Dermis blood vessel endothelial cell (primary cell): ENCODE measurements at places on chromosomes 5 and 9. TPM values are rescaled to one million over a fixed set of nuclear protein-coding genes. Genes with fewer than 3 reads are reported as not detected.

Gene PDLIM4
- 31.0 and 51.6 TPM in 2 replicates for total RNA-seq

Gene SHROOM1
- total RNA-seq: 7.1 and 9.9 TPM in 2 replicates

Gene NCS1
- 8.2 and 12.3 TPM in 2 replicates for total RNA-seq

Gene PCDHGB4
- total RNA-seq: 11.3 and 14.5 TPM in 2 replicates

Gene IFNB1
- not detected in 2 replicates for total RNA-seq

Gene LSM11
- 8.9 and 11.2 TPM in 2 replicates for total RNA-seq

Gene UNC13B
- 39.7 and 48.1 TPM in 2 replicates for total RNA-seq

Gene PCDHB8
- 0.14 and 0.34 TPM in 2 replicates for total RNA-seq

Gene ADAMTS6
- total RNA-seq: 47.0 and 52.4 TPM in 2 replicates

Gene POU5F2
- total RNA-seq: 0.65 and 1.2 TPM in 2 replicates

Gene CLTB
- 107 and 163 TPM in 2 replicates for total RNA-seq

Gene EIF4EBP3
- 0.37 and 0.51 TPM in 2 replicates for total RNA-seq

Gene CERCAM
- total RNA-seq: 25.4 and 32.9 TPM in 2 replicates

Gene FRMPD1
- total RNA-seq: not detected in 2 replicates

DNA sequence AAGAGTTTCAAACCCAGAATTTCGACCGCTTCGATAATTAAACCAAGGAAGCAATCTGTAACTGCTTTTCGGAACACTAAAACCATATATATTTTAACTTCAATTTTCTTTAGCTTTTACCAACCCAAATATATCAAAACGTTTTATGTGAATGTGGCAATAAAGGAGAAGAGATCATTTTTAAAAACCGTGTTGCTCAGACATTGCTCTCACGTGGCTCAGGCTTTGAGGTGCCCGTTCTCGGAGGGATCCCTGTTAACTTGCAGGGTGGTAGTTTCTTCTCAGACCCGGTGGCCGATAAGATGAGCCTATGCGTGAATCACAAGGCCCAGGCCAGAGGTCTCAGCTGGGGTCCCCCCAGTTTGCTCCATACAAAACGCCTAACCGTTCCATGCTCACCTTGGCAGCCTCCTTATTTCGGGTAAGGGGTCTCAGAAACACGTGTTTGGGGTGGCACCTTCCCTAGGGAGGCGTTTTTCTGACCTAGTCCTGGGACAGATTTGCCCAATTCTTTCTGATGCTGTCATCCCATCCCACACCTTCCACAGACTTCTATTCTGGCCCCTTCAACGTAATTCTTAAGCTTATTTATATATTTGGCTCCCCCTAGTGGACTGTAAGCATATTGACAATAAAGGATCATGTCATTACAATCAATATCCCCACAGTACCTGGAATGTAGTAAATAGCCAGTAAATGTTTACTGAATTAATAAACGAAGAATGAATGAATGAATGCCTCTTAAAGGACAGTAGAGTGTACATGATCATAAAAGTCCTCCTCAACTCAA is 48.1 kb downstream of the THBS4 start:
- peak; percentile 61 for DNase-seq

DNA sequence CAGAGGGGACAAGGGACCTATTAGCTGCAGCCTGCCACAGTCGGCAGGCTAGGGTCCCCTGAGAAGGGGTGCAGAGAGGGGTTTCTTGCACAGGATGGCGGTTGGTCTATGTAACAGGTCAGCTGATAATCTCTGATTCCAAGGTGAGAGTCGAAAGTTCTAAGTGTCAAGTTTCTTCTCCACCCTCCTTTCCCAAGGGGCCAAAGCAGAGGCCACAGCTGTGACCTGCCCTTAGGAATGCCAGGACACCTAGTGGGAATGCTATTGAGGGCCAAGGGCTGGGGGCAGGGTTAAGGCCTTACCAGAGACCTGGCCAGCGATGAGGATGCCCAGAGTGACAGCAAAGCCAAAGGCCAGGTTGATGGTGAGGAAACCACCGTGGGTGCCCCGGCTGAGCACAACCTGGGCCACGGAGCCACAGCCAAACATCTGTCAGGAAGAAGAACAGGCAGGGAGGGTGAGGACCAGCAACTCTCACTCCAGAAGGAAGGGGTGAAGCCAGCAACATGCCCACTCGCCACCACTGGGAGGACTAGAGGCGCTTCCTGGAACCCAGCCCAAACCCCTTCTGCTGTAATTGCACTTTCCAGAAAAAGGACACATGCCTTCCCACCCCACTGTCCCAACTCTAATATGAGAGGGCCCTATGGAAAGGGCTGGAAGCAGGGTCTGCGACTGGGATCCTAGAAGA is 3.8 kb downstream of the AQP3 start:
- DNase-seq: no peak

DNA sequence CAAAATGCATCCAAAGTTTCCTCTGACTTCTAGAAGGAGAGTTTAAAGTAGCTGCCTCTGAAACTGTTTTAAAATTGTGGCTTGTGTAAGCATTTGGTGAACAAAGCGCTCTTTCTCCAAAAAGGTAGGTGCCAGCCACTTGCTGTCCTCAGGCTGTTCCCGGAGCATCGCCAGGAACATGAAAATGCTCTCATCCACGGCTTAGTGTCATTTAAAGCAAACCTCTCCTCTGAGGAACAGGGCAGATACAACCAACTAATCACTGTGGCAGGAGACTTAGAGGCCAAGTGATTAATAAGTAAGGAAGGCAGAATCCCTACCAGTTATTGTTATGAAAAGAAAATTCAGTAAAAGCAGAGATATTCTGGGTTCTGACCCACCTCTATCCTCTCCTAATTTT is 165.6 kb downstream of the DCP2 start:
- DNase-seq: no peak

DNA sequence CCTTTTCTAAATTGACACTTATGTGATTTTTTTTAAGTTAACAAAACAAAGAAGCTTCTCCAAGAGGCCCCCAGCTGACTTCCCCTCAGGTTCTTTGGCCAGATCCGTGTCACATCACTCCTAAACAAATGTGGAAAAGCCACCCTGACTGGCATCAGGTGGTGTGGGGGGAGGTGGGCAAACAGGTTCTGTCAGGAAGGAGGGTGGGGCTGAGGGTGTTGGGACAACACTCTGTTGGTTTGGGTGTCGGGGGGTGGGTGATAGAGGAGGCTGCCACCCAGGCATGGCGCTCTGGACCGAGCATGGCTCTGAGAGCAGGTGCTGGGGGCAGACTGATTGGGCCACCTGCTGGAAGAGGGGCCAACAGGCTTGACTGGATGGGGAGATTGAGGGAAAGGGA is 210.9 kb downstream of the HSPA4 start:
- DNase-seq: no peak

DNA sequence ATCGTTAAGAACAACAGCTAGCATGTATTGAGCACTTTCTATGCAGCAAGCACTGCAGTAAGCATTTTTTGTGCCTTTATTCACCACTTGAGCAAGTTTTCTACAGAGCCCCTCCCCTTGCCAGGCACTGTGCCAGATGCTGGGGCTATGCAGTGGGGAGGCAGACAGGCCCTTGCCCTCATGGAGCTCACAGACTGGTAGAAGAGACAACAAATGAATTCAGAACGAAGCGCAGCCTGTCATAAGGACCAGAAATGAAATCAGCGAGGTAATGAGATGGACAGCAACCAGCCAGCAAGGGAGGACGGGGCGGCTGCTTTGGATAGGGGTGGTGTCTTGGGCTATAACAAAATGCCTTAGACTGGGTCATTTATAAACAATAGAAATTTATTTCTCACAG is 68.8 kb downstream of the C9orf50 start:
- no peak for DNase-seq

GRCh38 chr5:139488260-139488659 is 5.7 kb upstream of the STING1 start:
- DNase-seq: no peak

DNA sequence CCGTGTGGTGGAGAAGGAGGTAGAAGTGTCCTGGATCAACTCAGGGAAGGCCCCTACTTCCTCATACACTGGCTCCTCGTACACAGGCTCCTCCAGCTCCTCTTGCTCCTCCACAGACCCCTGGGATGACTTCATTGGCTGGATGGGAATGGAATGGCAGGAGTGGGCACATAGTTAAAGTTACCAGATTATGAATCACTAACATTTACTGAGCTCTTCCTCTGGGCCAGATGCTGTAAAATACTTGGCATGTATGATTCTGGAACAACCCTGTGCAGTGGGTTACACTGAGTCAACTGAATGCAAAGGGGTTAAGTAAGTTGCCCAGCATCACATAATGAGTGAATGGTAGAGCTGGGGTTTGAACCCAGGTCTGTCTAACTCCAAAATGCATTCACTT is 3.1 kb upstream of the FCHSD1 start:
- no peak for DNase-seq

DNA sequence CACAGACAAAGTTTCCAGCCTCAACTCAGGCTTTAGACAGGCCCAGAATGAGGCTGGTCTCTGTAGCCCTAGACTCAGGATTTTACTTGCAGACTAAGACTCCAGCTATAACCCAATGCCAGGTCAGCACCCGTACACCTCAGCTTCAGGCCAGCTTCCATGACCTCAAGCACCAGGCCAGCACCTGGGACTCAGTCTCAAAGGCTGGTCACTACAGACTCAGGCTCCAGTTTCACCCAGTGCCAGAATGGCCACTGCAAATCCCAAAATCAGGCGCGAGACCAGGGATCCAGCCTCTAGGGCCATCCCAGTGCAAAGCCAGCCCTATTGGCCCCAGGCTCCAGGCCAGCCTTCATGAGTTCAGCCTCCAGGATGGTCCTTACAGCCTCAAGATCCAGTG is 44.9 kb downstream of the C9 start:
- DNase-seq: no peak

GRCh38 chr9:91547081-91547480 is 123.4 kb upstream of the NFIL3 start:
- DNase-seq: no peak

DNA sequence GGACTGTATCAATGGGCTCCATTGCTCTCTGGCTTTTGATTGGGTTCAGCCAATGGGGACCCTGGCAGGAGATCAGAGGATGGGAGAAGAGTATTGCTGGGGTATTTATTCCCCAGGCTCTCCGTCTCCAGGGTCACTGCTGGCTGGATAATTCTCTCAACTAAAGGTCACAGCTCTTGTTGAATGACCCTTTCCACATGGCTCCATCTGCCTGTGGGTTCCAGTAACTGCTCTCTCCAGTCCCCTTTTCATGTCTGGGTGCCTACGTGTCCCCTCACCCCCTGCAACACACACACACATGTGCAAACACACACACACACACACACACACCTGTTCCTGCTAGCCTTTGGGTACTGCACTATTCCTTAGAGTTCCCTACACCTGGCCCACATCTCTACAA is 53.9 kb upstream of the RIC1 start:
- DNase-seq: no peak

DNA sequence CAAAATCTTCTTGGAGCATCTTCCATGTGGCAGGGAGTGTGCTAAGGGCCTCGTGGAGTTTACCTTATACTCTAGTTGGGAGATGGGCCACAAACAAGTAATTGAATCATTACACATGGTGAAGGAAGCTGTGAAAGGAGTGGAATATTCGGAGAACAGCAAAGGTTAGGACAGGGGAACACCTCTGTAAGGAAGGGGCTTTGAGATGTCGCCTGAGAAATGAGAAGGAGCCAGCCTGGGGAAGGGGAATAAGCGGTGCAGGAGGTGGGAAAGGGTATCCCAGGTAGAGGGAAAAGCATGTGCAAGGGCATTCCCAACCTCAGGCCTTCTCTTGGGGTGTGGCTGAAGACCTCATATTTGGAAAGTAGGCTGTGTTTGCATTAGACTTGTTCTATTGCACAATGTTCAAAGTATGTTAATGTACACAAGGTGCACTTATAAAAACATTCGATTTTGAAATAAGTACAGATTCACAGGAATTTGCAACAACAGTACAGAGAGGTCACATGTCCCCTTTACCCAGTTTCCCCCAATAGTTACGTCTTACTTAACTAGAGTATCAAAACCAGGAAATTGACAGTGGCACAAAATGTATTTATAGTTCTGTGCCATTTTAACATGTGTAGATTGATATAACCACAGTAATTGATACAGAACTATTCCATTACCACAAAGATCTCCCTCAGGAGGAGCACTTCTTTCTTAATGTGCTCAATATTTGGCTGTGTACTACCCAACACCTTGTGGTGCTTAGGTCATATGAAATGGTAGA is 2.4 kb upstream of the STOM start:
- DNase-seq: no peak

- no peak for DNase-seq
Measured at GRCh38 chr5:89981021-89981420, 428.5 kb downstream of the CETN3 start.

DNA sequence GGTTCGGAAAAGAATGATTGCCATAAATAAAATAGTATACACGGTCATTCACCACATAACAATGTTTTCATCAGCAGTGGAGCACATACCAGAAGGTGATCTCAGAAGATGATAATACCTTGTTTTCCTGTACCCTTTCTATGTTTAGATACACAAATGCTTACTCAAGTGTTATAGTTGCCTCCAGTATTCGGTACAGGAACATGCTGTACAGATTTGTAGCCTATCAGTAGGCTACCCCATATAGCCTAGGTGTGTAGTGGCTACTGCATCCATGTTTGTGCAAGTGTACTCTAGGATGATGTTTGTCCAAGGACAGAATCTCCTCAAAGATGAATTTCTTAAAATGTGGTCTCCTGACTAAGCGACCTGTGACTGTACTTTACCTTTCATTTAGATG is 59.2 kb downstream of the ICE1 start:
- no peak for DNase-seq

GRCh38 chr5:149792540-149793255 is 62.6 kb downstream of the PPARGC1B start:
- DNase-seq: no peak

GRCh38 chr5:159097784-159098602 is 1.7 kb downstream of the EBF1 start:
- peak; percentile 34 for DNase-seq
